ENCODE measurements at places on chromosomes 7 and 10.

GRCh38 chr10:7635408-7636125, 31.2 kb downstream of the ITIH5 start:
- DNase-seq, result no peak

GRCh38 chr7:90749262-90749661, 153.1 kb downstream of the CDK14 start:
- DNase-seq, result no peak

DNA sequence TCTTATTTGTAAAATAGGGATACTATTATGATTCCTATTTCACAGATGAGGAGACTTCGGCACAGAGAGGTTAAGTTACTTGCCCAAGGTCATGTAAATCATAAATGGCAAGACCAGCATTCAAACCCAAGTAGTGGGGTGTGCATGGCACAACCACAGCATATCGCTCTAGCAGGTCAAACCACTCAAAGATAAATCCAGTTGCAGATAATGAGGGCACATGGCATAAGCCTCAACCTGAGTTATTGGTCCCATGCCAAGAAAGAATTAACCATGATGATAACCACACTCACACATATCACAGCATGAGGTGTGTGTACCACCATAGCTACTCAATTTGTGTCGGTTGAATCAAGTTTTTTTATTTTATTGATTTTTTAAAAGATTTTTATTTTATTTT, 180.5 kb downstream of the CREB5 start:
- no peak for DNase-seq

GRCh38 chr7:115724400-115725056, 306.0 kb downstream of the TFEC start:
- DNase-seq, result no peak

DNA sequence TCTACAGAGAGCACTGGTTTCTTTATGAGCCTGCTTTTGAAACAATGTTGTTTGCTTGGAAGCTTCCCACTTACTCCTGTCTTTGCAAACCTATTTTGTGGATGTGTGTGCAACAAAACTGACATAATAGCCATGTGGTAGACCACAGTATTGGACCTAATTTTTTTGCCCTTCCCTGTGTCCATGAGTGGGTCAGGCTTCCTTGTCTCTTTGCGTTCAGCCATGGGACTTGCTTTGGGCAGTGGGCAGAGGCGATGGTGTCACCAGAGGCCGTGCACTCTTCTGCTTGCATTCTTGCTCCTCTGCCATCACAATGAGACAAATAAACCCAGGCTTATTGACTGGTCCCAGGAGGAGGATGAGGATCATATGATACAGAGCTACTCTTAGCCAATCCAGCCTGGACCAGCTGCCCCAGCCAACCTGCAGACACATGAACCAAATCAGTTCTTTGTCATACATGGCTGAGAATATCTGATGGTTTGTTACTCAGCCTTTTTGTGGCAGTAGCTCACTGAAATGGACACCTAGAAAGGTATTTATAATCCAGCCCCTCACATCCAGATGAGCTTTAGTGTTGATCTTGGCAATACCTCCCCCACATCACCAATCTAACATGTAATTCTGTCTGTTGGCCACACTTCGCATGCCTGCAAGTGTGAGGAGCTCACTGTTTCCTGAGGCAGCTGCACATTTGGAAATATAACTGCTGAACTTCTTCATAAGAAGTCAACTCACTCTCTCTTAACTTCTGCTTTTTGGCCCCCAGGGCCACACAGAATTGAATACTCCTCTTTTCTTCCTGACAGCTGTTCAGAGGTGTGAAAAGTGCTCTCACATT, 427.8 kb upstream of the ZMIZ1 start:
- DNase-seq, result no peak

DNA sequence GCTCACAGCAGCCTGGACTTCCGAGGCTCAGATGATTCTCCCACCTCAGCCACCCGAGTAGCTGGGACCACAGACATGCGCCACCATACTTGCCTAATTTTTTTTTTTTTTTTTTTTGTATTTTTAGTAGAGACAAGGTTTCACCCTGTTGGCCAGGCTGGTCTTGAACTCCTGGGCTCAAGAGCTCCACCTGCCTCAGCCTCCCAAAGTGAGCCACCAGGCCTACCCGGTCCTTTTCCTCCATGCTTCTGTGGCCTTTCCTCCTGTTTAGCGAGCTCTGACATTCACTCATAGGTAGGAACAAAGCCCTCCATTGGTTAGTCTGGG, 50.1 kb upstream of the SRPK2 start:
- DNase-seq, result no peak

- no peak for DNase-seq
Observed at GRCh38 chr10:76209135-76209534, 777.7 kb downstream of the LRMDA start.

DNA sequence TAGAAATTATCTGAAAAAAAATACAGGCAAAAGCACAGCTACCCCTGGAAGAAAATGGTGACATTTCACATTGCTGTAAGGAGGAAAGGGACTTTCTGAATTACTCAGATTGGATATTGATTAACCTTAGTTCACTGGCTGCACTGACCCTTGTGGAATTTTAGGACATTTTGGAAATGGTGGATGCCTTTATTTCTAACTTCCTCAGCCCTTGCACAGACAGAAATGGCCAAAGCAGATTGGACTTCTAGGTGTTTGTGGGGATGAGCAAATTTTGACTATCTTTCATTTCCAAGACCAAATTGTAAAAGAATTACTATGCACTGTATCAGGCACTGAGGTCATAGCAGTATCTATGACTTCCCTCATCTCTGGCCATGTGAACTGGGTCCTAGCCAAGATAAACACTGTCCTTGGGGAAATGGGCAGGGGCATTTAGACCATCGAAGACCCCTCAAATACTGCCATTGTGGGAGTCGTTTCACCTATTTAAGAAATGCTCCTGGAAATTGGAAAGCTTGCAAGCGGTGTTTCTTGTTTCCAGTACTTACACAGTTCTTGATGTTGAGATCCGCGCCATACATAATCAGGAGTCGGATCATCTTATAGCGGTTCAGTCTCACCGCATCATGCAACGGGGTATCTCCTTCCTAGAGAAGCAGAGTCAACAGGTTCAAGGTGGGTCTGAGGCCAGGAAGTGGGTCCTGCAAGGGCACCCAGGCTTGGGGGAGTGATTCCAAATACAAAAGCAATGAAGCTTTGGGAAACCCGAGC, 5.7 kb downstream of the ANKRD1 start:
- DNase-seq, result no peak

GRCh38 chr10:23448802-23449570, 10.1 kb downstream of the OTUD1 start:
- DNase-seq, result no peak

GRCh38 chr7:13508586-13508985, 480.9 kb downstream of the ETV1 start:
- DNase-seq, result no peak

DNA sequence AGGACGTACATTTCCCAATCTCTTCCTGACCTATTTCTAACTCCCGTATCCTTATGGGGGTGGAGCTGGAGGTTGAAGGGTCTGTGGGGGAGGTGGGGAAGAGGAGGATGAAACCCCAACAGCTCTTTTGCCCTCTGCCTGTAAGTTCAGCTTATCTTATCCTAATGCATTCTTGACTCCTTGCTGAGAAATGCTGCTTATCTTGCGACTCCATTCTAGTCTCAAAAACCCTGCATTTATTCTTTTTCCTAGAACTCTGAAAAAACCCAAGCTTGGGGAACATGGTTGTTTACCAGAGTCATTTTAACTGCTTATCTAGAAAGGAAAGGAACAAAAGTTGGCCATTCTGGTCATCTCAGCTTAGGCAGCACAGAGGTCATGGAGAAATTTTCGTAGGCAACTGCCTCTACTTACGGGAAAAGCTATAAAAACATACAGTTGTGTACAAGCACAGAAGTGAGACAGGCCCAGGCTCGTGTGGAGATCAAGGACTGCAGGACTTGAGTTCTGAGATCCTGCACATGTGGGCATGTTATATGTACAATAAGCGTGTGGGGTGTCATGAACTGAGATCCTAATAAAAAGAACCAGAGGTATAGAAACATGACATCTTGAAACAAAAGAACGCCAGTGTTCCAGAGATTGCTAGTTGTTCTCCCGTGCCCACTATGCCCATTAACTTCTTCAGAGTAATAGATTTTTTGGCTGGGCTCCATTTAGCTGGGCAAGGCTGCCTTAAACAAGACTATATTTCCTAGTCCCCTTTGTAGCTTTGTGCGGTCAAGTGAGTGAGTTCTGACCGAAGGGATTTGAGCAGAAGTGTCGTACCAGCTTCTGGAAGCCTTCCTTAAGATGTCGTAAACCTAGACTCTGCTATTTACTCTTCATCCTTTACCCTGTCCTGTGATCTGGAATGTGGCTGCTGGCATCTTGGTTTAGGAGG, 9.6 kb downstream of the INMT start:
- no peak for DNase-seq

GRCh38 chr7:42978496-42978895, 46.3 kb downstream of the MRPL32 start:
- DNase-seq, result no peak

DNA sequence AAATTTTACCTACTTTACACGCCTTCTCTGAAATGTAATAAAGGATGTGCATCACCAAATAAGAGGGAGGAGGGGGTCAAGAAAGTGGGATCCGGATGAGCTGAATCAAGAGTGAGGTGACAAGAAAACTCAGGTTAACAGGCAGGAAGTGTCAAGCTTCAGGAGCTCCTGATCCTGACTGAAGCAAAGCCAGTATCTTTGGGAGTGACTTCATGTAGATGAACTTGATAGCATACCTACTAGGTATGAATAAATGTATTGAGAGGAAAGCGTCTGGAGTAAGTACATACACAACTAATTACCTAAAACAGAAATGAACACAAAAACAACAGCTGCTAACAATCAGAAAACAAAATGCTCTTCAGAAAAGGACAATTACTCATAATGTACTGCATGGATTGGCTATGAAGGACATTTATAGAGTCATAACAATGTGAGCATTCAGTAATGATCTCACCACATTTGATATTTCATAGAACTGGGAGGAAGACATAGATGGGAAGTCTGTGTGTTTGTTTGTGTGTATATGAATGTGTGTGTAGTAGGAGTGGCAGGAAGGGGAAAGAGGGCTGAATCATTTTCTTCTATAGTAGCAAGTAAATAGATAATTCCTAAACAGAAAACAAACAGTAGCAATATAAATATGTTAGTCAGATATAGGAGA, 29.4 kb downstream of the PRKG1 start:
- no peak for DNase-seq

DNA sequence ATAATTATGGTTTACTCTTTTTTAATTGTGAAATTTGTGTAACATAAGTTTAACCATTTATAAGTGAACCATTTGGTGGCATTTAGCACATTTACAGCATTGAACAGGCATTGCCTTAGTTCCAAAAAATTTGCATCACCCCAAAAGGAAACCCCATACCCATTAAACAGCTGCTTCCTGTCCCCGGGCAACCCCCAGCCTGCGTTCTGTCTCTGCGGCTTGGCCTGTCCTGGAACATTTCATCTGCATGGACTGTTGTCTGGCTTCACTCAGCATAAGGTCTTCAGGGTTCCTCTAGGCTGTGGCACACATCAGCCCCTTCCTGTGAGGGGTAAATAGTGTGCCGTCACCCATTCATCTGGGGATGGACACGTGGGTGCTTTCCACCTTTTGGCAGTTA, 6.9 kb downstream of the RET start:
- no peak for DNase-seq

DNA sequence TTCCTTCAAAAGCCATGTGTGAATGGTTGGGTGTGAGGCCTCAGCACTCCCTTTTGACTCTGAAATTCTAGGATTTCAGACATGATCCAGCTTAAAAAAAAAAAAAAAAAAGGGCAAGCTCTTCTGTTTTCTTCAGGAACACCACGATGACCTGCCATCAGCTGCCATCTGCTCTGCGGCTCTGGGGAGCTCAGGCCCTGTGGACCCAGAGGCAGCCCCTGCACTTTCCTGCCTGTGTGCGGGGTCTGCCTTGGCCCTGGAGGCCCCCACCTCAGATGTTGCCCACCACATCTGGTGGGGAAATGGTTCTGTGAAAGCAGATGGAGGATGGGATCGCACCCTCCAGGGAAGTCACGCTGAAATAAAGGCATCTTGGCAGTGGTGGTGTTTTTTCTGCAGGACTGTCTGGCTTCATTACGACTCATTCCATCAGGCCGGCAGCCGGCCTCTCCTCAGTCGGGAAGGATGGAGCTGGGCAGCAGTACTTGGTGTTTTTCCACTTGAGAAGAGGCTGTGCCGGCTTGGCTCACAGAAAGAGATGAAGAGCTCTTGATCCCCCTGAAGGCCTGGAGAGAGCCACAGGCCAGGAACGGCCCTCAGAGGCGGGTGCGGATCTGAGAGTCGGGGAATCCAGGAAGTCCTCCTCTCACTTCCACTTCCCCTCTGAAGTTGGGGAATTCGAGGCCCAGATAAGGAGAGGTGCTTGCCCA, 66.1 kb upstream of the AQP1 start:
- DNase-seq, result no peak

DNA sequence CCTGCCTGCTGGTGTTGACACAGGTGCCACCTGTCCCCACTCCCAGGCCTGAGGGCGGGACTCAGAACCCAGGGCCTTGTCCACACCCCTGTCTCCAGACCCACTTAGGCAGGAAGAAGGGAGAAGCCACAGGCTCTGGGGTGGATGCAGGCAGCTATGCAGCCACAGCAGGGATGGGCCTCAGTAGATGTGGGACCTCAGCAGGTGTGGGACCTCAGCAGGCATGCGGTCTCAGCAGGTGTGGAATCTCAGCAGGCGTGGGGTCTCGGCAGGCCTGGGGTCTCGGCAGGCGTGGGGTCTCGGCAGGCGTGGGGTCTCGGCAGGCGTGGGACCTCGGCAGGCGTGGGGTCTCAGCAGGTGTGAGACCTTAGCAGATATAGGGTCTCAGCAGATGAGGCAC, 118.0 kb upstream of the PITRM1 start:
- no peak for DNase-seq

DNA sequence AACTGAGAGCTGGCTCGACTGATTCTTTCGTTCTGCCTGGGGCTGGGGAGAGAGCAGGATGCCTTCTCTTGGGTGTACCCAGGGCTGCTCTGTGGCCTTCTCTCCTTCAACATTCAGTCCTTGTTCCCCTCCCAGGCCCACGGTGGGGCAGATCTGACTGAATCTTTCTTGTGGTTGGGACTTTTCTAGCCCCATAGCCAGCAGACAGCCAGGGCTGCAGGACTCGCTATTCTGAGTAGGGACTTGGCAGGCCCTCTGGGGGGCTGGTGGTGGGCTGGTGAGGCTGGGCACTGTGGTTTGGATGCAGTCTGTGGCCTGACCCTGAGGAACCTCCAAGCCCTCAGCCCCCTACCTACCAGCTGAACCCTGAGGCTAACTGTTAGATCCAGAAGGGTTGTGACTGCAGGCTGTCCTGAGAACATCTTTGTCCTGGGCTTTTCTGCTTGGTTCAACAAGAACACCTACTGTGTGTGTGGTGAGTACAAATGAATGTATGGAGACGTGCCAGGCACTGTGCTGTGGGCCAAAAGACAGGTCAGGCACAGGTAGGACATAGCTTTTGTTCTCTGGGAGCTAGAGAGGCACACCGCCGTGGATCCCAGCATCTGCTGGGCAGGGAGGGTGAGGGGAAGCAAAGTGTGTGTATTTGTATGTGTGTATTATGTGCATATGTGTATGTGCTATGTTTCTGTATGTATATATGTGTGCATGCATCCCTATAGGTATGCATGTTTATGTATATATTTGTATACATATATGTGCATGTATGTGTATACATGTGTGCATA, 2.1 kb upstream of the PALD1 start:
- no peak for DNase-seq

- no peak for DNase-seq
Observed at GRCh38 chr10:96579133-96579532, 7.7 kb downstream of the TM9SF3 start.

GRCh38 chr7:144454256-144455039, 51.0 kb upstream of the NOBOX start:
- no peak for DNase-seq

GRCh38 chr7:136293272-136293671, 316.1 kb upstream of the MTPN start:
- DNase-seq, result no peak
